ENCODE measurements at places on chromosomes 16 and 17.
A peak's percentile ranks its signal among the peaks of the same experiment; 100 is the strongest.

DNA sequence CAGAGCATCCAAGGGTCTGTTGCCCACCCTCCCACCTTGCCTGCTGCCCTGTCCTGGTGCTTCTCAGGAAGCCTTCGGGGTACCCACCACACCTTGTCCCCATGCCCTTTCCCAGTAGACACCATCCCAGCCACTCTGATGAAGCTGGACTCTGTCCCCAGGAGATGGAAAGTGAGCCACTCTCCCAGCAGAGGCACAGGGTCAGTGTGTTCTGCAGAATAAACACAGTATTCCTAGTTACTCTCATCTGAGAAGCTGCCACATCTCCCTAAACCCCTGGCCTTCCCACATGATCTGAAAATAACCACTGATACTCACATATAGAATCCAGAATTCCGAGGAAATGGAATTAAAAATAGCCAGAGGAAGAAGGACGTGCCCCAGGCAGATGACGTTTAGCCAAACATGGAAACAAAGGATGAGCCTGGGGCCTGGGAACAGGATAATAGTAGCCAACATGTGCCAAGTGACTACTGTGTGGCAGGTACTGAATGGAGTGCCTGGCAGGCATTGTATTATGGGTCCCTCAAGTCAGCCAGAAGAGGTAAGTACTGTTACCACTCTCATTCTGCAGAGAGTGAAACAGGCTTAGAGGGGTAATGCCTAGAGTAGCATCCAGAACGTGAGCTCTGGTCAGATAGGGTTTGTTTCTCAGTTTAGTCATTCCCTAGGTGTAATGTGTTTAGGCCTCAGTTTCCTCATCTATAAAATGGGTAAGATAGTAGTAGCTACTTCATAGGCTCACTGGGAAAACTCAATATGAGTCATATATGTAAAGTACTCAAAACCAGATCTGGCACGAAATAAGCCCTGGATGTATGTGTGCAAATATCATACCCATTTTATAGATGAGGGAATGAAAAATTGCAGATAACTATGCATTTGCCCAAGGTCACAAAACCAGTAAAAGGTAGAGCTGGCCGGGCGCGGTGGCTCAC, 20.8 kb upstream of the PEMT start:
- no peak overlapping the region for H3K27ac ChIP-seq
- no peak for DNase-seq
- no peaks in the 10 kb centered on the region for H3K36me3 ChIP-seq
- H3K27me3 ChIP-seq, result no peaks in the 10 kb centered on the region
- H3K4me1 ChIP-seq, result peaks cover 3% of the 10 kb centered on the region

DNA sequence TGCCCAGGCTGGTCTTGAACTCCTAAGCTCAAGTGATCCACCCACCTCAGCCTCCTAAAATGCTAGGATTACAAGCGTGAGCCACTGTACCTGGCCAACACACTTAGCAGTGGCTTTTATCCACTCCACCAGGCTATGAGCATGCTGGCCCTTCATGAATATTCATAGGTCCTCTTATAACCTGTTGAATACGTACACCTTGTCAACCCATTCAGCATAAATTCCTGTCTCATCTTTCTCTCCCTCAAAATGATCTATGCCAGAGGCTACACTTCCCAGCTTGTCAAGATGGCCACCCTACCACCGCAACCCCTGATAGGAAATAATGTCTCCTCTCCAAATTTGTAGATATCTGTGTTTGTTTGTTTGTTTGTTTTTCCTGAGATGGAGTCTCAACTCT, 11.0 kb upstream of the ZG16 start:
- H3K4me3 ChIP-seq, result no peak overlapping the region
- no peaks in the 10 kb centered on the region for H3K27me3 ChIP-seq
- H3K4me1 ChIP-seq, result peaks cover 10% of the 10 kb centered on the region
- no peaks in the 10 kb centered on the region for H3K36me3 ChIP-seq
- no peak overlapping the region for H3K27ac ChIP-seq
- no peak for DNase-seq

GRCh38 chr17:77233635-77234334, 93.0 kb downstream of the SEC14L1 start:
- H3K4me1 ChIP-seq, result peaks cover 7% of the 10 kb centered on the region
- H3K4me3 ChIP-seq, result no peak overlapping the region
- no peak for DNase-seq
- H3K27me3 ChIP-seq, result peaks cover 12% of the 10 kb centered on the region

GRCh38 chr17:31397256-31397939, 5.9 kb downstream of the RAB11FIP4 start:
- H3K27me3 ChIP-seq, result peaks cover 79% of the 10 kb centered on the region
- DNase-seq, result no peak
- H3K27ac ChIP-seq, result no peak overlapping the region

GRCh38 chr16:86960266-86960665, 356.9 kb downstream of the C16orf95 start:
- no peak for DNase-seq
- peaks cover 4% of the 10 kb centered on the region for H3K4me1 ChIP-seq
- H3K27me3 ChIP-seq, result peaks cover 51% of the 10 kb centered on the region
- no peak overlapping the region for H3K4me3 ChIP-seq
- no peak overlapping the region for H3K27ac ChIP-seq

GRCh38 chr17:44552361-44552760, 4.9 kb upstream of the FZD2 start:
- H3K4me3 ChIP-seq, result no peak overlapping the region
- H3K36me3 ChIP-seq, result no peaks in the 10 kb centered on the region
- H3K27me3 ChIP-seq, result peaks cover 32% of the 10 kb centered on the region
- DNase-seq, result no peak

DNA sequence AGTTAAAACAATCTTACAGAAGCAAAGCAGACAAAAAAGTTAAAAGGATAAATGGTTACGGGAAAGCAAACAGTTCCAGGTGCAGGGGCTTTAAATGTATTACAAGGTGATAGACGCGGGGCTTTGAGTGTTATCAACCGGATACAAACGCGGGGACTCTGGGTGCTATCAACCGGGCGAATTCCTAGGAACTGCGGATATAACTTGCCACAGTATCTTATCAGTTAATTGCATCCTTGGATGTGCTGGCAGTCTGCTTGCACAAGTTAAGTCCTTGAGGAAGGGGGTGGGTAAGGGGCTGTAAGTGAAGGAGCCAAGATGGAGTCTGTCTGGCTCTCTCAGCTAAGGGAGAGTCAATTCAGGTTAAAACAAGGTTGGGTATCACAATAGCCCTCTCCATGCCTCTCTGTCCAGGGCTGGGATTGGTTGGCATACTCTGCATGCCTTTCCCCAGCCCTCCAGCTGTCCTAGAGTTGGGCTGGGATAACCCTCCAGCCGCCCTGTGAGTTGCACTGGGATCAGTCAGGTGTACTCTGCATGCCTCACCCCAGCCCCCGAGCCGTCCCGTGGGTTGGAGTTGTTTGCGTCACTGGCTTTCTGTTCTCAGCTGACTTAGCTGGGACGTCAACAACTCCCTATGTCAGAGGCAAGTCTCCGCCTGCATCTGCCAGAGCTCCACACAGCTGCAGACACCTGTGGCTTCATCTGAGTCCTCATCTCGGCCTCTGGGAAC, 40.9 kb downstream of the TMEM235 start:
- peak overlapping the region; percentile 93 for H3K27ac ChIP-seq
- H3K4me3 ChIP-seq, result no peak overlapping the region
- DNase-seq, result peak; percentile 74
- peaks cover 12% of the 10 kb centered on the region for H3K27me3 ChIP-seq
- H3K4me1 ChIP-seq, result peaks cover 6% of the 10 kb centered on the region

DNA sequence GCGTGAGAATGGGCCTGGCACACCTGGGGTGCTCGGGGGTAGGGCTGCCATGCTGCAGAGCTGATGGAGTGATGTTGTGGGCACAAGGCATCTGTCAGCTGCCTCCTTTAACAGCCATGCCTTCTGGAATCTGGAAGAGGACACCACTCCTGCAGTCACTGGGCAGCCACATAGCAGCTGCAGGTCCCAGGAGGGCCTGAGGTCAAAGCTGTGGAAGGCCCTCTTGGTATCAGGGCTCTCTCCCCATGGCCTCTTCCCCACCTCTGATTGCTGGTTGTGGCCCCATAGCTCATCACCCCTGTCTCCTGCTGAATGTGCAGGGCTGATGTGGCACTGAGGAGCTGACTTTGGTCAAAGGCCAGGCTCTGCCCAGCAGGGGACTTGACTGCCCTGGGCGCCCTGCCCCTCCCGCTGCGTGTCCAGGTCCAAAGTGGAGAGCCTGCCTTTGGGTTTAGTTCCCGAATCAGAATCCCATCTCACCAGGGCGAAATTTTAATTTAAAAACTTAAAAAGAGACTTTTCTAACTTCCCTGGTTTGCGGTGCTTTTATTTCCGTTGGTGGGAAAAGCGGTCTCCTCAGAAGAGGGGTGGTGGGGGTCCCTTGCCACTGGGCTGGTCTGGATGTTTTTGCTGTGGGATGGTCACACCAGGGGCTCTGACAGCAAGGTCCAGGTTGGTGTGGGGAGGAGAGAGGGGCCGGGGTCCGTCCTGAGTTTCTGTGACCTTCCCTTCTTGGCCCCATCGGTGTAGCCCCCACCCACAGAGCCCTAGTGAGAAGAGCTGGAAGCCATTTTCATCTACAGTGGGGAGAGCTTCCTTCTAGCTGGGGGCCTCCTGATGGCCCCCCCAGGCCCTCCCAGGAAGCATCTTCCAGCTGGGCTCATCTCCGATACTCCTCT, 5.9 kb downstream of the UBALD2 start:
- H3K4me1 ChIP-seq, result peaks cover 74% of the 10 kb centered on the region
- H3K36me3 ChIP-seq, result no peaks in the 10 kb centered on the region
- H3K27me3 ChIP-seq, result no peaks in the 10 kb centered on the region

- no peak overlapping the region for H3K4me3 ChIP-seq
- no peaks in the 10 kb centered on the region for H3K36me3 ChIP-seq
- H3K27ac ChIP-seq, result peak overlapping the region; percentile 34
- peaks cover 30% of the 10 kb centered on the region for H3K4me1 ChIP-seq
- DNase-seq, result no peak
Measured at GRCh38 chr16:69469807-69470561, 45.6 kb downstream of the CYB5B start.

DNA sequence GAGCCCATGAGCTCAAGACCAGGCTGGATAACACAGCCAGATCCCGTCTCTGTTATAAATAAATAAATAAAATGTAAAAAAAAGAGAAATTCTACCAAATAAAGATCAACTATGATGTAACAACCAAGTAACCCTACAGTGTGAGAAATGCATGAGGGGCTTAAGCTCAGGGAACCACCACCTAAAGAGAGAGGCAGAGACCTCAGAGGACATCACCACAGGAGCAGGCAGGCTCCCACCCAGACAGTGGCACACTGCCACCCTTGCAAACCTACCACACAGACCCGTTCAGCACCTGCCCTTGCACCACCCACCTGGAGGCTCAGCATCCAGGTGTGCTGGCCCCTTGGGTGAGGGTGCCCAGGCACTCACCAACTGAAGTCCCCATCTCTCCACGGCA, 45.6 kb downstream of the ANKRD11 start:
- peaks cover 5% of the 10 kb centered on the region for H3K27me3 ChIP-seq
- no peak overlapping the region for H3K27ac ChIP-seq
- H3K4me3 ChIP-seq, result no peak overlapping the region
- DNase-seq, result no peak

DNA sequence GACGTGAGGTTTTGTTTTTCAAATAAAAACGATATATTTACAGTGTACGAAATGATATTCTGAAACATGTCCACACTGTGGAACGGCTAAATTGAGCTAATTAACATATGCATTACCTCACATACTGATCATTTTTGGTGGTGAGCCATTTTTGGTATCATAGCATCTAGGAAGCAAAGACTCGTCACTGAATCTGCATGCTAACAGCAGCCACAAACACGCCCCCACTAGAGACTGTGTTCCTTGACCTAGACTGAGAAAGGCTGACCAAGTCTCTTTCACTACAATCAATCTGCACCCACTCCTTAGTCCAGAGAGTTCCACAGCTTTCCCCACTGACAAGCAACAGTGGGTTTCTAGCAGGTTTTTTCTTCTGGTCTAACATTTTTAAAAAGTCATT, 29.5 kb downstream of the NPLOC4 start:
- no peak for DNase-seq
- H3K4me3 ChIP-seq, result no peak overlapping the region
- H3K36me3 ChIP-seq, result peaks cover 23% of the 10 kb centered on the region
- H3K4me1 ChIP-seq, result no peaks in the 10 kb centered on the region
- no peak overlapping the region for H3K27ac ChIP-seq
- no peaks in the 10 kb centered on the region for H3K27me3 ChIP-seq

DNA sequence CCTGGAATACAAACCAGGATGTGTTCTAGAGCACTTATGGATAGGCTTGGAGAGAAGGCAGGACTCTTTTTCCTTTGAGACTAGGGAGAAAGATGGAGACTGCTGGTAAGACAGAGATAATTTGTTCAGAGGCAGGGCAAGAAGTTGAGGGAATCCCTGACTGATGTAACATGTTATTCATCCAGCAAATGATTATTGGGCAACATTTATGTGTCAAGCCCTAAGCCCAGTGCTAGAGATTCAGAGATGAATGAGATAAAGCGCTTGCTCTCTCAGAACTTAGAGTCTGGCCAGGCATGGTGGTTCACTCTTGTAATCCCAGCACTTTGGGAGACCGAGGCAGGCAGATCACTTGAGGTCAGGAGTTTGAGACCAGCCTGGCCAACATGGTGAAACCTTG, 47.8 kb upstream of the NUFIP2 start:
- no peaks in the 10 kb centered on the region for H3K27me3 ChIP-seq
- no peak overlapping the region for H3K27ac ChIP-seq
- H3K4me3 ChIP-seq, result no peak overlapping the region

DNA sequence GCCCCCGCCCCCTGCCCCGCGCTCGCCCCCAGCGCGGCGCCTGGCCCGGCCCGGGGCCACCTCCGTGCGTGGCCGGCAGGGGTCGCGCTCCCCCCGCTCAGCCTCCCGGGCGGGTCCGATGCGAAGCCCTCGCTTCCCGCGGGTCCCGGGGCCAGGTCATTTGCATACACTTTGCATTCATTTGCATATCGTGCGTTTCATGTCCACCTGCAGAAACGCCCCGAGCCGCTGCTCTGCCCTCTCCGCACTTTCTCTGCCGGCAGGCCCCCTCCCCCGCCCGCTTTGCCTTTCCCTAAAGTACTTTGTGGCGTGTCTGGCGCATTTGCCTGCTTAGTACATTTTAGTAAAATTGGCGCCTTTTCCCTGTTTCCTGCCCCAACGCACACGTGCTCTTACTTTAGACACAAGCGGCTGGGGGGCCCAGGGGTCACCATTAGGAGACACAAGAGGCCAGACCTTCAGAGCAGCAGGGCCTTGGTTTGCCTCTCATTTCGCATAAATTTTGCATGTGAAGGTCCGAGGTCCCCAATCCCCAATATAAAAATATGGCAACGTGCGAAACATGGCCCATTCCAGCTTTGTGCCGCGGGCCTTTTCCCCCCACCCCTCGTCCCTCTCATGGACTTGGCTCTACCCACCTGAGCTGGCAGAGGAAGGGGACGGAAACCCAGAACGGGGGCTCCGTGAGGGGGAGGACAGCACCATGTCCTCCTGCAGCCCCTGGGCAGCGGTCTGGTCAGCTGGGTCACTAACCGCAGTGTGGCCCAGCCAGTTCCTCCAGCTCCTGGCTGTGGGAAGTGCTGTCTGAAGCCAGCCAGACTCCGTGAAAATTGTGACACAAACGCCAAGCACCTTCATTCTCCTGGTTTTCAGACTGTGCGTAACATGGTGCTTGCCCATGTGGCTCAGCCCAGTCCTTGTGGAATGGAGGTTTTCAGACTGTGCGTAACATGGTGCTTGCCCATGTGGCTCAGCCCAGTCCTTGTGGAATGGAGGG, 34.8 kb downstream of the CBFA2T3 start:
- peak overlapping the region; percentile 85 for H3K4me3 ChIP-seq
- H3K4me1 ChIP-seq, result peaks cover 25% of the 10 kb centered on the region
- no peaks in the 10 kb centered on the region for H3K36me3 ChIP-seq
- no peaks in the 10 kb centered on the region for H3K27me3 ChIP-seq

Measured in naive B cell (primary cell).